ENCODE measurements at places on chromosomes 4 and X. TPM values are rescaled to one million over a fixed set of nuclear protein-coding genes. Genes with fewer than 3 reads are reported as not detected.

RASGEF1B gene
- polyA plus RNA-seq = 0.45 TPM

YIPF6 gene
- polyA plus RNA-seq = 14.4 TPM

ZCCHC18 gene
- polyA plus RNA-seq = not detected

ANKRD37 gene
- 8.0 TPM for polyA plus RNA-seq

AWAT2 gene
- not detected for polyA plus RNA-seq

VBP1 gene
- polyA plus RNA-seq = 66.8 TPM

ABRAXAS1 gene
- polyA plus RNA-seq = 5.8 TPM

Measured in keratinocyte (primary cell).